Adipocyte (in vitro differentiated cells): ENCODE measurements at places on chromosomes 3 and 15.
A peak's percentile ranks its signal among the peaks of the same experiment; 100 is the strongest.

GRCh38 chr3:159838938-159839337 is 149.7 kb upstream of the IL12A start:
- no peak for DNase-seq

- DNase-seq, result no peak
Observed at GRCh38 chr3:135456108-135456790, 509.3 kb upstream of the PPP2R3A start.

GRCh38 chr3:9056581-9056980 is 93.3 kb upstream of the RAD18 start:
- no peak for DNase-seq

DNA sequence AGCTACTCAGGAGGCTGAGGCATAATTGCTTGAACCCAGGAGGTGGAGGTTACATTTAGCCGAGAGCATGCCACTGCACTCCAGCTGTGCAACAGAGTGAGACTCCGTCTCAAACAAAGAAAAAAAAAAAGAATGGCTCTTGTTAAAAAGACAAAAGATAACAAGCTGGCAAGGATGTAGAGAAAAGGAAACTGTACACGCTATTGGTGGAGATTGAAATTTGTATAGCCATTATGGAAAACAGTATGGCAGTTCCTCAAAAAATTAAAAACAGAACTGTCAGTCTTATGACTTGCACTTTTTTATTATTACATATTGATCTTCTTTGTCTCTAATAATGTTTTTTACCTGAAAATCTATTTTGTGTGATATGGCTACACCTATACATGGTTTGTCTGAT is 41.9 kb downstream of the MEX3B start:
- DNase-seq, result no peak

- peak; percentile 25 for DNase-seq
Observed at GRCh38 chr3:48684480-48685143, 1.1 kb downstream of the NCKIPSD start.

DNA sequence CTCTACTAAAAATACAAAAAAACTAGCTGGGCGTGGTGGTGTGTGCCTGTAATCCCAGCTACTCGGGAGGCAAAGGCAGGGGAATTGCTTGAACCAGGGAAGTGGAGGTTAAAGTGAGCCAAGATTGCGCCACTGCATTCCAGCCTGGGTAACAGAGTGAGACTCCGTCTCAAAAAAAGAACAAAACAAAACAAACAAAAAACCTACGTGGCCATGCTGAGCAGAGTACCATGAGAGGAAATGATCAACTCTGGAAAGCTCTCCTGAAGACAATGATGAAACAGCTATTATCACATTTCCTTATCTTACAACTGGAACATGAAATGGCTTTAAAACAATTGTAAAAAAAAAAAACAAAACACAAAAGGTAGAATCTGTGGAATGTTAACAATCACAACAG is 75.2 kb downstream of the CHSY1 start:
- DNase-seq, result peak; percentile 67

DNA sequence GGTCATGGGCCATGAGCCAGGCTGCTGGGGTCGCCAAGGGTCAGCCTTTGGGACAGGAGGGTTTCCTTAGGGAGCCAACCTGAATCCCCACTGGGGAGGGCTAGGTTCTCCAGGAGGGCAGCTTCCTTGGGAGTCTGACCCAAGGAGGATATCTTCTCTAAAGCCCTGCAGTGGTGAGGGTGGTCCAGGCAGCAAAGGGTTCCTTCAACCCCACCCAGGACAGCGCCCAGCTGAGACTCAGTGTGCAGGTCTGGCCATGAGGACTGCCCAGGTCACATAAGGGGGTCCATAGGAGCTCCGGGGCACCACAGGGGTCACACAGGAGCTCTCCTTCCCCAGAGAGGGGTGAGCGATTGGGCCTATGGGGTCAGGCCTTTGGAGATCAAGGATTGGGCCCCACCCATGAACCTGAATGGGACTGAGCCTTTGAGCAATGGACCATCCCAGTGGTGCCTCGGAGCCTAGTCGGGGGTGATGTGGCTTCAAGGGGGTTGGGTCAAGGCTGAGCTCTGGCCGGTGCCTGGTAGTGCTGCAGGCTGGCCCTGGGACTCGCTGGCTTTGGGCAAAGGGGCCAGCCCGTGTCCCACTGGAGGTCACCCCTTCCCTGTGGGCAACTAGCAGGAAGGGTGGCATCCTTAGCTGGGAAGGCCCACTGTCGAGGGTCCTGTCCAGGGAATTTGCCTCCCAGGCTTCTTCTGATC is 216.5 kb downstream of the SNRPN start:
- DNase-seq, result no peak

DNA sequence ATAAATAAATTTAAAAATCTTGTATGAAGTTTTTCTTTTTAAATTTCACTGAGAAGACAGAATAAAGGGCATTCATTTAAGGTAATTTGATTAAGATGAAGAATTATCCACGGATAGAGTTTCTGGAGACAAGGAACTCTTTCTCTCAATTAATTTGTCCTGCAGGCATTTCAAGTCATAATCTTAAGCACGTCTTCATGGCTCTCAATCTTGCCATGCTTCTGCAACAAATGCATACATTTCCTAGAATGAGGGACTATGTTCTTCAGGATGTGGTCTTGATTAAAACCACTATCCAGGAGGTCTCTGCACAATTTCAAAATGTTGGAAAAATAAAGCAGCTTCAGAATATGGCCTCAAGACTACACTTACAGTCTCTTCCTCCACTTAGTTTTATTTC is 67.6 kb upstream of the LSAMP start:
- no peak for DNase-seq

DNA sequence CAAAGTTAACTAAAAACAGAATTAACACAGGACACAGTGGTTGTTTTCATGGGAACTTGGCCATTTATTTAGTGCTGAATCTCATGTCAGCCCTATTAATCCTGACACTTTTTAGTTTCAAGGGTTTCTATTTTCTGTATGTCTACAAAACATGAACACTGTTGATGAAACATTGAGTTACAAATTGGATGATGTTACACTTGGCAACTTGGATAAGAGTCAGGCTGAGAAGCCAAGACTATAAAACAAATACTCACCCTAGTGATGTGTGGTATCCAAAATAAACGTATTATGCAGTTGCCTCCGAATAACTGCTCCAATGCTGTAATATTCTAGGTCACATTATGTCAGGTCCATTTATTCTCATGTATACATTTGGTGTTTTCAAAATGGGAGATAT is 349.6 kb downstream of the ZIC1 start:
- DNase-seq, result peak; percentile 46

DNA sequence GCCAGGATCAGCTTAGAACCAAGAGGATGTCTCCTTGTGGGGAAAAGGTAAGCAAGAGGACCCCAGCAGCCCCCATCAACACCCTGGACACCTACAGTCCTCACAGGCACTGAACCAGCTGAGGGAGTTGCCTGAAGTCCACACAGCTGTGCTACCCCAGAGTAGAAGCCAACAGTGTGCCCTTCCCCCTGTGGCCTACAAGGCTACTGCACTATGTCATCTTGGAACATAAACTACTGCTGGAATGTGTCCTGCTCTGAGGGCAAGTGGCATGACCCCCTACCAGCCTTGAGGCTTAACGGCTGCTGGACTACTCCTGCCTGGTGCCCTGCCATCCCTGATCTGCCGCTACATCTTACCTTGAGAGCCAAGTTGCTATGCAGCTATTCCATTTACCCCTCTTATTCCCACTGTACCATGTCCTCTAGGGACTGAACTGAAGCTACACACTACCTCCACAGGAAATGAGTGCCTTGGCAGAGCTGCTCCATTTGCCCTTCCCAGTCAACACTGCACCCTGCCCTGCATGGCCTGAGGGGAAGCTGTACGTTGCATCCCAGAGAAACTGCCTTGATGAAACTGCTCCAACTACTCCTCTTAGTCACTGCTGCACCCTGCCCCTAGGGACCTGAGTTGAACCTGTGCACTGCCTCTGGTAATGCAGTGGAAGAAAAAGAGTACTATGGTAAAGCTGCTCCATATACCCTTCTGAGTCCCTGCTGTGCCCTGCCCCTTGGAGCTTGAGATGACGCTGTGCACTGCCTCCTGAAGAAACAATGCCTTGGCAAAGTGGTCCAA is 40.2 kb upstream of the ATP13A5 start:
- no peak for DNase-seq

DNA sequence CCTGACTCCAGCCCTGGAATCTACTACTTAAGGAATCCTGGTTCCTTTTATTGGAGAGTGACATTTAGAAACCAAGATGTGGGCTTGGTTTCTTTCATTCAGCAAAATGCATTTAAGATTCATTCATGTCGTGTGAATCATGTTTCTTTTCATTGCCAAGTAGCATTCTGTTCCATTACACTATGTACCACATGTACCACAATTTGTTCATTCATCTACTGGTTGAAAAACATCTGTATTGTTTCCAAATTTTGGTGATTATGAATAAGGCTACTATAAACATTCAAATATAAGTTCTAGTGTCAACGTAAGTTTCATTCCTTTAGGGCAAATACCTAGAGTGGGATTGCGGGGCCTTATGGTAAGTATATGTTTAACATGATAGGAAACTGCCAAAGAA is 264.2 kb downstream of the VPS13C start:
- peak; percentile 44 for DNase-seq

GRCh38 chr3:167406876-167407492 is 26.9 kb upstream of the ZBBX start:
- DNase-seq, result peak; percentile 43

GRCh38 chr15:48800811-48801455 is 9.9 kb downstream of the CEP152 start:
- peak; percentile 84 for DNase-seq

DNA sequence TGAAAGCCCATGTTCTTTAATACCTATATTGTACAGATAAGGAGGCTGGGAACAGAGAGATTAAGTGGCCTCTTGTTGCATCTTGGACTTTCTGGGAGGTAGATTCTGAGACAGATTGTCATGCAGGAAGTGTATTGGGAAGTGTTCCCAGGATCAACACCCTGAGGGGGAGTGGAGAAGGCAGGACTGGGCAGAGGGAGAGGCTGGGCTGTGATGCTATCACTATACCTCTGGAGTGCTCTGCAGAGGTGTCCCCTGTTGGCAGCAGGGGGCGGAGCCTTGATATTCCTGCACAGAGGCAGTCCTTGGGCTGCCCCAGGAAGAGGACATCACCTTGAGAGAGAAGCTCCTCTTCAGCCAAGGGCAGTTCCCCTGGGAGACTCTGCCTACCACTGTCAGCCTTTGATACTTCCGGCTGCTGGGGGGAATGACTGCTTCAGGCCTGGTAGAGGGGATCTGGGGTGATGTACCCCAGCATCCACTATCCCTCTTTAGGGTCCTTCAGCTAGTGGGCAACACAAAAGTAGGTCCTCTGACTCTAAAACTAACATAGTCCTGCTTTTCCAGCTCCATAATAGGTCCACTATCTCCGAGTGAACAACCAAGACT is 97.4 kb upstream of the RNU6-1 start:
- DNase-seq, result no peak

DNA sequence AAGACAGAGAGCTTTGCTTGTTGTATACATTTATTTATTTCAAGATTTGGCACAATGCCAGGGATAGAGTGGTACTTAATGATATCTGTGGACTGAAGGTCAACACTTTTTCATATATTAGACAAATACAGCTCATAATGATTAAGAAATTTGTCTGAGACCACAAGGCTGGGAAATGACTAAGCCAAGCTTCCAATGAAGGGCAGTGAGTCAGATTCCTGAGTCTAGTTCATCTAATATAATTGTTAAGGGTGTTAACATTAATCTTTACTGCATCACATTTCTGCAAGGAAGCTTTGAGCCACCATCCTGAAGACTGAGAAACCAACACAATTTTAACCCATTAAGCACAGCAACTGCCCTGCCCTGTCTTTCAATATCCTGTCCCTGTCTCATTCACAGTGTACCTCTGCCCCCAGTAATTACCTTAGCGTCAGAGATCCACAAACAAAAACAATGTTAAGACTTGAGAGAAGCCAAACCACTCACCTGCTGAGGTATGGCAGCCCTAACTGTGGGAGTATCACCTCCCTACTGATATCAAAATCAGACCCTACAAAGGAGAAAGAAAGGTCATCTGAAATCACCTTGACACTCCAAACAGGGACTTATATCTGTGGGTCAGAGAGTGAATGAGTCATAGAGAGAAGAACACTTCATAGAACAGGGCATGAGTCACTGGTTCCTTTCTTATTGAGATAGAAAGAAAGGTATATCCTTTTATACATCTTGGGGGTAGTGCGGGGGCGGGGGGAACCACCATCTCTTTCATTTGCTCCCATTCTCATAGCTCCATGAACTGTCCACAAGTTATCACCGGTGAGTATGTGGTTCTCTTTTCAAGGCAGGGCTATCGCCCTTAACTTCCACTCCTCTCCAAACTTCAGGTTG is 74.7 kb downstream of the MAGI1 start:
- peak; percentile 43 for DNase-seq

GRCh38 chr3:62110443-62111225 is 262.7 kb downstream of the FEZF2 start:
- no peak for DNase-seq

DNA sequence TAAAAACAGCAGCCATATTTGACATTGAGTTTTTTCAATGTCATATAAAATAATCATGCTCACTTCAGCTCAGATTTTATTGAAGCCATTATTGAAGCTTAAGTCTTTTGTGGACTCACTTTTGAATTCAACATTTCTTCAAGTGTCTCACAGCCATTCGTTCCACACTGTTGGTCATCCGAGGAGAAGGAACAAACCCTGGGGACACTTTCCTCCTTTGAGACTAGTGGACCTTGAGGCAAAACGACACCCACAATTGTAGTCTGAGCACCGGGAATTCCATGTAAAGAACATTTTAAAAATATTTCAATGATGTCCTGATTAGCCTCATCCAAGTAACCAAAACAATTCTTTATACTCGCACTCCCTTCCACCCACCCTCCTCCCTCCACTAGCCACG is 174.7 kb downstream of the CD47 start:
- no peak for DNase-seq
